ENCODE measurements at places on chromosomes 6 and 20. TPM values are rescaled to one million over a fixed set of nuclear protein-coding genes. Genes with fewer than 3 reads are reported as not detected.

ASF1A gene
- 47.5 TPM for polyA plus RNA-seq

TRAPPC3L gene
- polyA plus RNA-seq: 0.48 TPM

LTA gene
- polyA plus RNA-seq: 0.52 TPM

SLC29A1 gene
- 32.2 TPM for polyA plus RNA-seq

DCDC2 gene
- polyA plus RNA-seq: 8.3 TPM

METTL24 gene
- polyA plus RNA-seq: 4.2 TPM

RPN2 gene
- polyA plus RNA-seq: 218 TPM

LAMP5 gene
- polyA plus RNA-seq: 2.8 TPM

HLA-A gene
- 261 TPM for polyA plus RNA-seq

ARFRP1 gene
- 40.2 TPM for polyA plus RNA-seq

WFDC5 gene
- polyA plus RNA-seq: not detected

HLA-DMB gene
- polyA plus RNA-seq: 8.4 TPM

C20orf204 gene
- polyA plus RNA-seq: 1.1 TPM

SLC32A1 gene
- not detected for polyA plus RNA-seq

CCDC170 gene
- polyA plus RNA-seq: 2.8 TPM

CLDN20 gene
- 2.3 TPM for polyA plus RNA-seq

MAFB gene
- polyA plus RNA-seq: 10.9 TPM

FAM83D gene
- polyA plus RNA-seq: 27.1 TPM
